ENCODE measurements at places on chromosomes 3 and 15. TPM values are rescaled to one million over a fixed set of nuclear protein-coding genes. Genes with fewer than 3 reads are reported as not detected.

GALK2 gene
- total RNA-seq, result 20.8 TPM

CYP8B1 gene
- total RNA-seq, result not detected

RUVBL1 gene
- 103 TPM for total RNA-seq

CATSPER2 gene
- 0.96 TPM for total RNA-seq

GOLGA8S gene
- 0.18 TPM for total RNA-seq

GOLGA8Q gene
- total RNA-seq, result 0.18 TPM

WHAMM gene
- total RNA-seq, result 6.9 TPM

STAB1 gene
- 0.05 TPM for total RNA-seq

UBE2E2 gene
- 35.0 TPM for total RNA-seq

PCLAF gene
- total RNA-seq, result 160 TPM

SLC28A2 gene
- total RNA-seq, result not detected

SCN11A gene
- total RNA-seq, result not detected

CEP97 gene
- 5.4 TPM for total RNA-seq

TAMM41 gene
- total RNA-seq, result 27.6 TPM

Data from A549 treated with CORT108297 at 1 μM for 4 hours (cell line).